ENCODE measurements at places on chromosomes 1 and 21.

DNA sequence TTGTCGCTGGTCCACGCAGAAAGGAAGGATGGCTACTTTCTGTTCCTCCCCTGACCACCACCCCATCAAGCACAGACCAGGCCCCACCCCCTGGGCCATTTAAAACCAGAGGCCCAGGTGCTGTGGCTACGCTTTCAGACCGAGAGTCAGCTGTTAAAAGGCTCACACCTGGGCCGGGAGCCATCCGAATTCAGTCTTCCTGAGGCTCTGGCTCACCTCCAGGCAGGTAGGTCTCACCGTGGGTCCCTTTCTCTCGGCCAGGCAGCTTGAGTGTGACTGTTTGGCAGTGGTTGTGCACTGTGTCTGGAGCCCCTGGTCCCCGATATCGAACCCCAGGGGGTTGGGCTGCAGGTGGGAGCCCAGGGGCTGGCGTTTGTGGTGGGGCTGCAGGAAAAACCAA lies 7.2 kb downstream of the ACTL8 start:
- no peak for DNase-seq

DNA sequence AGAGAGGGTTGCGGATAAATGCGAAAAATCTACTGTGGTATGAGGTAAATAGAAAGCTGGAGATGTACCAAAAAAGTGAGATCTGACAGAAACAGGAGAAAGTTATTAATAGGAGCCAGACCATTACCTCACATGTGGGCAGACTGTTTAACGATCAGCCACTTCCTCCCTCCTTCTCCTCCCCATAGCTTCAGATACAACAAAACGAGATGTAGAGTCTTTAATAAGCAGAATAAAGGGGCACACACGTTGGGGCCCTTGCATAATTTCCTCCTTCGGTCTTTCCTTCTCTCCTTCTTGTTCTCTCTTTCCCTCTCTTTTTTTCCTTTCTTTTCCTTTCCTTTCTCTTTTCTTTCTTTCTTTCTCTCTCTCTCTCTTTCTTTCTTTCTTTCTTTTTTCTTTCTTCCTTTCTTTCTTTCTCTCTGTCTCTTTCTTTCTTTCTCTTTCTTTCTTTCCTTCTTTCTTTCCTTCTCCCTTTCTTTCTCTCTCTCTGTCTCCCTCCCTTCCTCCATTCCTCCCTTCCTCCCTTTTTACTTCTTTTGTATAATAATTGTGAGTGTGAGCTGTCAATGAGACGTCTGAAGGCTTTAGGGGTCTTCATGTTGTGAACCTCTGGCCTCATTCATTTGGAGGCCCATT lies 242.1 kb downstream of the GRIK1 start:
- DNase-seq, result no peak

DNA sequence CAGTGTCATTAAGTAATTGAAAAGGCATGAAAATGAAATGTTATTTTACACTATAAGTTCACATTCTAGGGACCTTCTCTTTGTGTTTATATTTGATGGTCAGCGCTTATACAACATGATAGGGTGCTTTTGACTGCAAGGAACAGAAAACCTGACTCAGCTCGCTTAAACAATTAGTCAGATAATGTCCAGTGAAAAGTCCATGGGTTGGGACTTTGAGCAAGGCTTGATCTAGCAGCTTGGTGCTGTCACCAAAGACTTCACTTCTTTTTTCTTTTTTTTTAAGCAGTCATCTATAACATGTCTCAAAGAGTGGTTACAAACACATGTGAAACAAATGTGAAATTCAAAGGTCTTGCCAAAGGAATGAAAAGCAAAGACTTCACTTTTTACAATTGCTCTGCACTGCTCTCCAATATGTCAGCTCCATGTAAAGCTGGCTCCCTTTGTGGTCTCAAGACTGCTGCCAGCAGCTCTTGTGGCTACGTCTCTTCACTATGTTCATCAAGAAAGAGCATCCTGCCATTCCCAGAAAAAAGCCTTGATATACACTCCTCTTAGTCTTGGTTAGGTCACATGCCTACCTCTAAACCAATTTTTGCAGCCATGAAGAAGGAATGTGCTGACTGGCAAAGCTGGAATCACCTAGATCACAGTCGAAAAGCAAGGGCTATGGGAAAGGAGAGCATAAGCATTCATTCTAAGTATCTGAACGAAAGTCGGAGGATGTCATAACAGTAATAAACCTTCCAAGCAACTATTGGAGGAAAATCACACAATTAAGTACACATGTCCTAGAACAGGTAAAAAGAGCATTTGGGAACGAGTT lies 15.2 kb downstream of the F3 start:
- DNase-seq, result no peak

DNA sequence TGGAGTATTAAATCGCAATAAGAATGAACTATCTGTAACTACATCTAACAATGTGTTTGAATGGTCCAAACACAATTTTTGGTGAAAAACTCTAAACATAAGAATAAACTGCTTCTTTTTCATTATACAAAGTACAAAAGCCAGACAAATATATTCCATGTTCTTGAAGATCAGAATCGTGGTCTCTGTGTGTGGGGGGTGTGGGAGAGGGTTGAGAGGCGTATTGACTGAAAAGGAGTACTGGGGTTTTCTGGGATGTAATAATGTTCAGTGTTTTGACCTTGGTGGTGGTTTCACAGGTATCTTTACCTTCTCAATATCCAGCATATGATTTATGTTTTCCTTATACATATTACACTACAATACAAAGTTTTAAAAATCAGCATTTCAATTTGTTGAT lies 764 bp upstream of the CFH start:
- no peak for DNase-seq

- DNase-seq, result no peak
These were observed 99.0 kb downstream of the IER5 start for GRCh38 chr1:181187337-181188126.

DNA sequence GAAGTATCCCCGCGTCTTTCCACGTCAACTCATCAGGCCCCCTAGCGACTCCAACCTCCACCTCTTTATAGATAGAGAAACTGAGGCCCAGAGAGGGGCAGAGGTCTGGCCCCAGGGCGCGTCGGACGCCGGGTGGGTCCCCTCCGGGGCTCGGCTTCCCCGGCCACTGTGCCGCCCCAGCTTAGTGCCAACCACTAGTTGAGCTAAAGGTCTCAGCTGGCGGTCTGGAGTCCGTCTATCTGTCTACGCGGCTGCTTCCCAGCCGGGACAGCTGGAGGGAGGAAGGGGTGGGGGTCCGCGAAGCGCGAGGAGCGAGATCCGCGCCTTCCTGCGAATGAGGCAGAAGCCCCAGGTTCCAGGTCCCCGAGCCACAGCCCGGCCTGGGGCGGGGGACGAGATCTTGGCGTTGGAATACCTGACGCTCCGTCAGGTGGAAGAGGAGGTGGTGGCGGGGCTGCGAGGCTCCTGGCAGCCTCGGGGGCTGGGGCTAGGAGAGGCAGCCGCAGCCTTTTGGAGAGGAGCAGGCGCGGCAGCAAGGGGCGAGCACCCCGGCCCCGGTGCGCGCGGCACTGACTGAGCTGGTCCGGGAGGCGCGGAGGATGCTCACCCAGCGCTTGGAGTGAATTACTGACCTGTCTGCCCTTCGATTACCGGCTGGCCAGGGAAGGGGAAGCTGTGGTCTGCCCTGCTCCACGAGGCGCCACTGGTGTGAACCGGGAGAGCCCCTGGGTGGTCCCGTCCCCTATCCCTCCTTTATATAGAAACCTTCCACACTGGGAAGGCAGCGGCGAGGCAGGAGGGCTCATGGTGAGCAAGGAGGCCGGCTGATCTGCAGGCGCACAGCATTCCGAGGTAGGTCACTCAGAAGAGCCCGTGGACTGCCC lies 937 bp downstream of the PODN start:
- no peak for DNase-seq

DNA sequence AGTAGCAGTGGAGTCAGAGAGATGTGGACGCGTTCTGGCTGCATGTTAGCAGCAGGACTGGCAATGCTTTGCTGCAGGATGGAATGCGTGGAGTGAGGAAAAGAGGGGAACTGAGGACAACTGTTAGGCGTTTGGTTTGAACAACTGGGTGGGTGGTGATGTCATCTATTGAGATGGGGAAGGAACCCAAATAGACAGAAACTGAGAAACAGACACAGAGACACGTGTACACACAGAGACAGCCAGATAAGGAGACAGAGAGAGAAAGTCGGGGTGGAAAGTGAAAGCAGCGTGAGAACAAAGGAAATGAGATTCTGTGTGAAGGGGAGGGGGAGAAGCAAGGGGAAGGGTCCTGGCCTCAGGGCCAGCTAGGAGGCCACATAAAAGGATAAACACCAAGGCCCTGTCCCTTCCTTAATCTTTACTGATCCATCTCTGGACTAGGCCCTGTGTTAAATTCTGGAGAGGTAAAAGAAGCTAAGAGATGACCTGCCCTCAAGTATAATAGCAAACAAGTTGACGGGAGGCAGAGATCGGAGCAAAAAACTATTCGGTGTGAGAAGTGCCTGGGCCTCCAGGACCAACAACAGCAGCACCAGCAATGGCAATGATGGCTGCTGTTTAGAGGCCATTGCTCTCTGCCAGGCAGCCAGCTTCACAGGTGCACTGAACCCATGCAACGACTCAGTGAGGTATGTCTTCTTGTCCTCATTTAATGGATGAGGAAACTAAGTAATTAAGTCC lies 31.6 kb downstream of the VWA5B1 start:
- no peak for DNase-seq

GRCh38 chr1:2477309-2477708 lies 1.2 kb downstream of the PLCH2 start:
- no peak for DNase-seq

DNA sequence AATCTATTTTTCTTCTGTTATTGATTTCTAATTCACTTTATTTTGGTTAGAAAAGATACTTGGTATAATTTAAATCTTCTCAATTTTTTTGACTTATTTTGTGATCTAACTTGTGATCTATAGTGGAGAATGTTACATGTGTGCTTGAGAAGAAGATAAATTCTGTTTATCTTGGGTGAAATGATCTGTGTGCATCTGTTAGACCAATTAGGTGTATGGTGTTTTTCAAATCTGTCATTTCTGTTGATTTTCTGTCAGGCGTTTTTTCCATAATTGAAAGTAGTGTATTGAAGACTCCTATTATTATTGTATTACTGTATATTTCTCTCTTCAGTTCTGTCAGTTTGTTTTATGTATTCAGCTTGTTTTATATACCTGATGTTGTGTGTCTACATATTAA lies 1668.3 kb downstream of the PLA2G4A start:
- no peak for DNase-seq

DNA sequence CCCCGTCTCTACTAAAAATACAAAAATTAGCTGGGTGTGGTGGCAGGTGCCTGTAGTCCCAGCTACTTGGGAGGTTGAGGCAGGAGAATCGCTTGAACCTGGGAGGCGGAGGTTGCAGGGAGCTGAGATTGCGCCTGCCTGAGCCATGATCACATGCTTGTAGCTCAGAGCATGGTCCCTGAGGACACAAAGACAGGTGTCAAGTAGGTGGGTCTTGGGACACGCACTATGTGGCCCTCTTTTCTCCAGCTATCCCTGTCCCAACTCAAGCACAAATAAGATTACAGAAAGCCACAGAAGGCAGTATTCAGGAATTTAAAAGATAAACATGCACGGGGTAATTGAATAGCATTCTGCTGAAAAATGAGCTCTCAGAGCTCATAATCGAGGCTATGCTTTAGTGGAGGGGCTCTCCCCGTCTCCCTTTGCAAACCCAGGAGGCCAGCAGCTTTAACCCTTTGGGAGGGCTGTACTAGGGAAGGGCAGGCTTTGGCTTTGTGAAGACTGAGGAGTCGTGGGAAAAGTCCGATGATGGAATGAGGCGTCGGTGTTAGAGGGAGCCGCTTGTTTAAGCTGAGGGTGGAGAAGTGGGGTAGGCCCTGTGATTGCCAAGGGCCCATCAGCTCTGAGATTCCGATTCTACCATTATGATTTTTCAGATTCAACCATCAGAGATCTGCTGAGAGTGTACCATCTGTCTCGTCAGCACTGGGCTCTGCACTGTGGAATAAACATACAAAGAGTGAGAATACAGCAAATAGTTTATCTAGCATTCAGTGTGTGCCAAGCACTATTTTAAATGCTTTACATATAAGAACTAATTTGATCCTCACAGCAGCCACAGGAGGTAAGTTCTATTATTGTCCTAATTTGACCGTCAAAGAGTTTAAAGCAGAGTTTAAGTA lies 59.7 kb upstream of the CD34 start:
- no peak for DNase-seq

GRCh38 chr21:35203093-35203977 lies 154.2 kb upstream of the RUNX1 start:
- no peak for DNase-seq

DNA sequence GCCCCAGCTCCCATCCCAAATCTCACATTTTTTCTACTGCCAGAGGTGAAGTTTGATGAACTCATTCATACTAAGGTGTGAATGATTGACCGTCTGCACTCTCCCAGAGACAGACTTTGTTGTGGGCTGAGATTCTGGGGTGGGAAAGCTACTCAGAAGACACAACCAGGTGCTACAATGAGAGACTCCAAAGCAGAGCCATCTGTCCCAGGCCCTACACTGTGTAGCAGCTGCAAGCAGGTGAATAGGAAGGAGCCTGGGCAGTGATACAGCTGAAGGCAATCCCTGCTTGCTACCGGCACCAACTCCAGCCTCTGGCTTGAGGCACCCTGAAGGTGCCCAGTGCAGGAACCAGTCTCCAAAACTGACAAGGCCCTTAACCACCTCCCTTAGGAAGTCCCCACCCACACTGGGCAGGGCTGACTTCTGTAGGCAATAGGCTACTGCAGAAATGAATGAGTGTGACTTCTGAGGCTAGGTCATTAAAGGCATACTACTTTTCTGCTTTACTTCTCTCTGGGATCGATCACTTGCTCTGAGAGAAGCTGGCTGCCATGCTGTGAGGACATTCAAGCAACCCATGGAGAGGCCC lies 79.7 kb upstream of the RUNX3 start:
- DNase-seq, result no peak

- no peak for DNase-seq
These were observed 440.9 kb downstream of the PRDM2 start for GRCh38 chr1:14140831-14141401.

DNA sequence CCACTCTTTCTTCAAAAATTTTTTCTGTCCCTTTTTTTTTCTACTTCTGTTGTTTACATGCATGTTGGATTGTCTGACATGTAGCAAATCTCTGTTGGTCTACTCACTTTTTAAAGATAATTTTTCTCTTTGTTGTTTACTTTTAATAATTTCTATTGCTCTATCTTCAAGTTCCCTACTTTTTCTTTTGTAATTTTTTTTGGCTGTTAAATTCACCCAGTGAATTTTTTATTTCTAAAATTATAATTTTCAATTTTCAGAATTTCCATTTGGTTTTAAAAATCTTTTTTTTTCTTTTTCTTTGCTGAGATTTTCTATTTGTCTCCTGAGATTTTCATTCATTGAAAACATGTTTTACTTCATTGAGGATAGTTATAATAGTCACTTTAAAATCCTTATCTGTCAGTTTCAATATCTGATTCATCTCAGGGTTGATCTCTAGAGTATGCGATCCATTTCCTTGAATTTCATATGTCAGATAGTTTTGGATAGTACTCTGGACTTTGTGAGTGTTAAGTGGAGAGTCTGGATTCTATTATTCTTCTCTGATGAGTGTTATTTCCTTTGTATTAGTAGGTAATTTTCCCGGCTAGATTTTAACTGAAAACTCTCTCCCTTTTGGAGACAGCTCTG lies 1.6 kb upstream of the TSEN15 start:
- DNase-seq, result no peak

DNA sequence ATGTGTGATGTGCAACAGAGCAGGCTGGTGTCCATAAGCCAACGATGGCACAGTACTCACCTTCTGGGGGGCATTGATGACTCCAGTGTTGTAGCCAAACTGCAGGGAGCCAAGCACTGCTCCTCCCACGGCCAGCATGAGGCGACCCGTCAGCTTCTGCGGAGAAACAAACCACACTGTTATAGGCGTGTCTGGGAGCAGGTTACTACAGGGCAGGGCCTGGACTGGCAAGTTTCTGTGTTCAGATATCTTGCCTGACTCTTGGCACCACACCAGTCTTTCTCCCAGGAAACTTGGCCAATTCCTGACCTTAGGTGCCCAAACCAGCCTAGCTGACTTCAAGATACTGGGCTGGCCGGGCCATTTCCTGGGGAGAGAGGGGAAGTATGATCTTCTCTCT lies 15.5 kb downstream of the SLC2A1 start:
- DNase-seq, result no peak

All from activated CD4-positive, CD25-positive, alpha-beta regulatory T cell treated with anti-CD3 and anti-CD28 coated beads, Interleukin-2, amount 50 U/mL, for 72 hours (primary cell).